Omental fat pad (tissue), 4 donors: ENCODE measurements at places on chromosomes 2 and 18.

GRCh38 chr2:230537531-230537976 is 121.6 kb downstream of the SP100 start:
- no peak for DNase-seq

DNA sequence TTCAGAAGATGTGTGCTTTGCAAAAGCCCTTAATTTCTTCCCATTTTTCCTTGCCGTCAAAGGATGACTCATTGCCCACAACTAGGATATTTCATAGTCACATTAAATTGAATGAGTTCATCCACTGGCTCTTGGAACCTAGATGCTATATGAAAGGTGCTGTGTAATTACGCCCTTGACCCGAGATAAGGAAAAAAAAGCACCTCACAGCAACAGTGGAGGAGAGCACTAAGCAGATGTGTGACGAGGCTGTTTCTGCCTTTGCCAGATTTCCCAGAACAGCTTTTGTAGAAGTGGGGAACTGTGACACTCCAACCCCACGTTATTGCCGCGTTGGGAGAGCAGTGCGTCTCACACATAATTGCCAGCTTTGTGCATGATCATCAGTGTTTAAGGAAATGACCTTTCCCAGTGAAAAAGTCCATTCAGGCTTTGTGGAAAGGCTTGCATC is 33.3 kb upstream of the TMEM87B start:
- no peak for DNase-seq

DNA sequence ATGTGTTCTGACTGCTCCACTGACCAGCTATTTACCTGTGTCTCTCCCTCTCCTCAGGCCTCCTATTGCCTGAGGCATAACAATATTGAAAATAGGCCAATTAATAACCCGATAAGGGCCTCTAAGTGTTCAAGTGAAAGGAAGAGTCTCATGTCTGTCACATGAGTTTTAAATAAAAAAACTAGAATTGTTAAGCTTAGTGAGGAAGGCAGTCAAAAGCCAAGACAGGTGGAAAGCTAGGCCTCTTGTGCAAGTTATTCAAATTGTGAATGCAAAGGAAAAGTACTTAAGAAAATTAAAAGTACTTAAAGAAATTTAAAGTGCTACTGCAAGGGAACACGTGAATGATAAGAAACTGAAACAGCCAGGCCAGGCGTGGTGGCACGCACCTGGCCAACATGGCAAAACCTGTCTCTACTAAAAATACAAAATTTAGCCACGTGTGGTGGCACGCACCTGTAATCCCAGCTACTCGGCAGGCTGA is 44.9 kb upstream of the TAF4B start:
- no peak for DNase-seq

- no peak for DNase-seq
Observed at GRCh38 chr18:72742002-72742401, 125.8 kb downstream of the NETO1 start.

- no peak for DNase-seq
Observed at GRCh38 chr2:234044157-234044556, 6.3 kb upstream of the SPP2 start.

DNA sequence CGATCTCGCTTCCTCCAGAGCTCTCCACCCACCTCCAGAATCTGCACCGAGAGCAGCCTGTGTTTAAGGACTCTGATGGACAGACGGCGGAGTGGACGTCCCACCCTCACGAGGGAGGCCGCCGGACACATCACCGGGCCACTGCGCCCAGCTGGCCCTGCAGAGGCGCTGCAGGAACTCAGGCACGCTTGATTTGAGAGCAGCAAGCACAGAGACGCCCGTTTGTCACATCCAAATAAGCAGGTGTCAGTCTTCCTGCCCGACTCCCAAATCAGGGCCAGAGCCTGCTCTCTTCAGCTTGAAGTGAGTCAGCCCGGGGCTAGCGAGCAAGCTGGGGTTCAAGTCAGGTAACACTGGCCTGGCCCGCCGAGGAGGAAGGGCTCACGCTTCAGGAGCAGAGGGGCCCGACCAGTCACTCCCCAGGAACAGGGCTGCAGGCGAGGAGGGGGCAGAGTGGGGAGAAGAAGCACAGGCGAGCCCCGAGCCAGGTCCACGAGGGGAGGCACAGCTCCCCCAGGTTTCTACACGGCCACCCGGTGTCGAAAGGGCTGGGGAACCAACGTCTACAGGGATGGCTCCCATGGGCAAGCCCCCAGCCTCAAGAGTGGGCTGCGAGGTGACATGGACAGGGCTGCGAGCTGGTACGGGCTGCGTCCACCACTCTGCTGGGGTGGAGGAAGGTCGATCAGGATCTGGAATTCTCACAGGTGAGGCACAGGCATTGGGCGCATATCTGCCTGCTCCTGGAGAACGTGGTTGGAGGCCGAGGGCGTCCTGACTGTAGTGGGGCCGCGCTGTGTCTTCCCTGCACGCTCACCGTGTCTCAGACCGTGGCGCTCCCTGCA is 52.5 kb upstream of the CTDP1 start:
- no peak for DNase-seq
